ENCODE measurements at places on chromosomes 5 and 9.

- DNase-seq: no peak
Observed at GRCh38 chr9:68454579-68455334, 85.9 kb downstream of the TMEM252 start.

- no peak for DNase-seq
Observed at GRCh38 chr5:178790371-178790770, 59.9 kb upstream of the ZNF354A start.

GRCh38 chr9:121735793-121736770 lies 84.6 kb downstream of the DAB2IP start:
- peak; percentile 88 for DNase-seq

DNA sequence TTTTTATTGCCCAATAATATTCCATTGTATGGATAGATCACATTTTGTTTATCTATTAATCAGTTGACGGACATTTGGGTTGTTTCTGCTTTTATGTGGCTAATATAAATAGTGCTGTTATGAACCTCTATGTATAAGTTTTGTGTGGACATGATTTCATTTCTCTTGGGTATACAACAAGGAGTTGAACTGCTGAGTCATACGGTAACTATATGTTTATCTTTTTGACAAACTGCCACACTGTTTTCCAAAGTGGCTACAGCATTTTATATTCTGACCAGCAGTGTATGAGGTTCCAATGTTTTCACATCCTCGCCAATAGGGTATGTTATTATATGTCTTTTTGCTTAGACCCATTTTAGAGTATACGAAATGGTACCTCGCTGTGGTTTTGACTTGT lies 264.3 kb downstream of the RFX3 start:
- no peak for DNase-seq

DNA sequence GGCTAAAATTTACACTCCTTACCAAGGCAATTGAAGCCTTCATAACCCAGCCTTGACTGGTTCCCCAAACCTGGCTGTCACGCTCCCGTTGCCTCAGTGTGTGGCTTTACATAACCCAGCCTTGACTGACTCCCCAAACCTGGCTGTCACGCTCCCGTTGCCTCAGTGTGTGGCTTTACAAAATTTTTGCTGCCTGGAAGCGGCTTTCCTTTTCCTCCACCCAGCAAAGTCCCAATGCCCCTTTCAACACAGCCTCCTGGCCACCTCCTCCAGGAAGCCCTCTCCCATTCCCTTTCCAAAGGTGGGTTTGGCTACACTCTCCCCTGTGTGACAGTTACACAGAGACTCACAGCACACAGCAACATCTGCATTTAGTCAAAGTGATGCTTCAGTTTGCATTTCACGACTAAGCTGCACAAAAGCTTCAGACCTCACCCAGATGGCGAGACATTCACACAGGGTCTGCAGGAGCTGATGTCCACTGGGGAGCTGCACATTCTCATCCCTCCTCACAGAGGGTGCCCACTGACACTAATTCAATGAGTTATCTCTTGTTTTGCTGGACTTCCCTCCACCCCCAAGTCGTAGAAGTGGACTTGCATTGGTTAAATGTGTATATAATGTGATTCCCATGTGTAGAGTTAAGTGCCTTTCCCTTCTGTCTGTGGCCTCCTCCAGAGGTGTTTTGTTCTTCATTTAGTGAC lies 156.6 kb upstream of the PHYKPL start:
- DNase-seq: no peak

DNA sequence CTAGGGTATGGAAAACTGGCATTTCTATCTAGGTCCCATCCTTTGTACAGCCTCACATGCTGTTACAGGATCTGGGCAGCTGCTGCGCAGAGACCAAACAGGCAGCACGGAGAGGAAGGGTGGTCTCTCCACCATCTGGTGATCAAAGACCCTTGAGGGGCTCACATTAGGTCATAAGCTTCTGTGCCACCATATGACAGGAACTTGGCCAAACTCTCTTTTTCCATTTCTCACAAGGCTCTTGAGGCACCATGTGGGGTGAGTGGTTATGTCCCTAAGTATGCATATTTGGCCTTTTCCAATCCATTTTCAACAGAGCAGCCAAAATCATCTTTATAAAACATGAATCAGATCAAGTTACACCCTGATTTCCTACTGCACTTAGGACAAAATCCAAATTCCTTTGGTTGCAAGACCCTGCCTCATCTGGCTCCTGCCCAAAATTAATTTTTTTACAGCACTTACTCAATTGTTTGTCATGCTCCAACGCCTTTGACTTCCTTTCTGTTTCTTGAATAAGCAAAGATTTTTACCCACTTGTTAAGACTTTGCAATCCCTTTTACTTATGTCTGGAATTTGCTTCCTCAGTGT lies 730.0 kb downstream of the MAT2B start:
- DNase-seq: peak; percentile 51

DNA sequence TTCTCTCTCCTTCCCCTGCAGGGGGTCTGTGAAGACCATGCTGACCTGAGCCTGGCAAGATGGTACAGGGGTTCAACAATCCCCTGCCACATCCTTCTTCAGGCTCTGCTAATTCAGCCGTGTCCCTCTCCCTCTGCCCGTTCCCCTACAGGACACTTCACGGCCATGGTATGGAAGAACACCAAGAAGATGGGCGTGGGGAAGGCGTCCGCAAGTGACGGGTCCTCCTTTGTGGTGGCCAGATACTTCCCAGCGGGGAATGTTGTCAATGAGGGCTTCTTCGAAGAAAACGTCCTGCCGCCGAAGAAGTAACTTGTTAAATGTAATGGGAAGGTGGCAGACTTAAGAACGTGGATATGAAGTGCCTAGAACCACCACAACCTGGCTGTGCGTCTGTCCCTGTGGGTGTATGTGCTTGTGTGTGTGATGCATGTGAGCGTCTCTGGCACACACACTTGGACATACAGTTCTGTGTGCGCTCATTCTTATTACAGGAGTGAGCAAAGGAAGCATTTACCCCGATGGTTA lies 6.9 kb upstream of the CCIN start:
- DNase-seq: no peak

DNA sequence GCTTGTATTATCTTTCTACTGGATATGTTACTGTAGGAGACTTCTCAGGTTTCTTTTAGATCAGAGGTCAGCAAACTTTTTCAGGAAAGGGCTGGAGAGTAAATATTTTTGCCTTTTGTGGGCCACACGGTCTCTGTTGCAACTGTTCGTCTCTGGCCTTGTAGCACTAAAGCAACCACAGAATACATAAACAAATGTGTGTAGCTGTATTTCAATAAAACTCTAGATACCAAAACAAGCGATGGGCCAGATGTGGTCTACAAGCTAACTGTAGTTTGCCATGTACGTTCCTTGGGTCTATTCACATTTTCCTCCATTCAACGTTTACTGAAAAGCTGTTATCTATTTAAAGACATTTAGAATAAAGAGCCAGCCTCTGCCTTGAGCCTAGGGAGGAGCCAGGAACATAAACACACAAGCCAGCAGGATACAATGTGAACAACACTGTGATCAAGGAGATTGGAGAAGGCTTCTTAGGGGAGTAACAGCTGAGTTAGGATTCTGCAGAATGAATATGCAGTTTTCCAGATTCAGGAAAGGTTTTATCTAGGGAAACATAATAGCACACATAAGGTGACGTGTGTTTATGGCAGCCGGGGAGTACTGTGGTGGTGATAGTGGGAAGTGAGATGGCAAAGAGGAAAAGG lies 33.0 kb upstream of the HOMER1 start:
- no peak for DNase-seq

DNA sequence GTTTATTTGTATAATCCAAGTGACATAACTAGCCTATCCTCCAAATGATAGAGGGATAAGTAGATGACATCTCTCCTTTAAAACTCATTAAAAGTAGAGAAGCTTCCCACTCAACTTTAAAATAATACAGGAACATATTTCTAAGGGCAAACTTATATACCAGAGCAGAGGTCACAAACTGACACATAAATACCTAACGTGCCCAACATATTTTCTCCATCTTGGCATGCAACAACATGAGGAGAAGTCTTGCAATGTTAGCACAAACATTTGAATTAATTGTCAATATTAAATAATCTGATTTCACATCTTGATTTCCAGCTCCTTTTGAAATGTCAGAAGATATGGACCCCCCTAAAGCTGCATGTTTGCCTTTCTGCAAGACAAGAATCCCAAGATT lies 335.0 kb downstream of the DEPDC1B start:
- no peak for DNase-seq

All from left hindlimb (tissue), 1 donor.